GM12891 (cell line): ENCODE measurements at places on chromosomes 5 and 9.

DNA sequence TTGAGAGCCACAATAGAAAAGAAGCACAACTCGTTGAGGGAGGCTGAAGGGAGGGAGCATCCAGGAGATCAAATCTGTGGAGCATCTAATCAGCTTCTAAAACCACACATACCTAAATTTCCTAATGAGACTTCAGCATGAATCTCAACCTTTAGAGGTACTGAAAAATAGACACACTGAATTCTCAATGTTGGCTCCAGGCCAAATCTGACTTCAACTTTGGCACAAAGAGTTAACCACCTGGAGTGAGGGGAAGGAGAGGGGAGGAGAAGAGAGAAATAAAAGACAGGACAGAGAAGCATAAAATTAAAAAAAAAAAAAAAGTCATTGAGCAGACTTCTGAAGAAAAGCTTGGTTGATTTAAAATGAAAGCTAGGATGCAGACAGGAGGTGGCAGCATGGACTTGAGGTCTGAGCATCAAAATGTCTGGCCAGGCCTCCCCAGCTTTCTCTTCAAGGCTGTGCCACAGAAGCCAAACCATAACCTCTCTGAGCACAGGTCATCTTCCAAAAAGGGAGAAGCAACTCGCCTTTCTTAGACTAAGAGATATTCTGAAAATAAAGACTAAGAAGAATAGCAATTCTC lies 205.6 kb downstream of the DENND1A start:
- DNase-seq: no peak

DNA sequence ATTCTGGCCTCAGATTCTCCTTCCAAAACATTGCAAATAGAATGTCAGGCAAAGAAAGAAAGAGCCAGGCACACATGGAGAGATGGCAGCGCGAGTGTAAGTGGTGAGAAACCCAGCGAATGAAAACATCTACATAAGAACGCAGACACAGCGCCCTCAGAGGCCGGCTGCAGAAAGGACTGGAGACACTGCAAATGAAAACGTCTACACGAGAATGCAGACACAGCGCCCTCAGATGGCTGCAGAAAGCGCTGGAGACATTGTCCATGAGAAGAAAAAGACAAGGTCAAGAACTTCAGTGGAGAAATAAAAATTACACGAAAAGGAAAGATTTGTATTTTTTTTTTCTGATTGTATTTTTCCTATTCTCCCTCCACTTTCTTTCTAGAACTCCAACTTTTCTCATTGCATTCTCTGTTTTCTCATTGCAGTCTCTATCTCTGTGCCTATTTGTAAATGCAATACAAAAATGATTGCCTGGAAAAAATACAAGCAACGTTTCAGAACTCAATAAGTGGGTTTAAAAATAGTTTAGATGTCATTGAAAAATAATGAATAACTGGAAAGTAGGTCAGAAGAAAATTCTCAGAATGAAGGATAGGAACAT lies 117.9 kb upstream of the LPCAT1 start:
- DNase-seq: peak; percentile 83

DNA sequence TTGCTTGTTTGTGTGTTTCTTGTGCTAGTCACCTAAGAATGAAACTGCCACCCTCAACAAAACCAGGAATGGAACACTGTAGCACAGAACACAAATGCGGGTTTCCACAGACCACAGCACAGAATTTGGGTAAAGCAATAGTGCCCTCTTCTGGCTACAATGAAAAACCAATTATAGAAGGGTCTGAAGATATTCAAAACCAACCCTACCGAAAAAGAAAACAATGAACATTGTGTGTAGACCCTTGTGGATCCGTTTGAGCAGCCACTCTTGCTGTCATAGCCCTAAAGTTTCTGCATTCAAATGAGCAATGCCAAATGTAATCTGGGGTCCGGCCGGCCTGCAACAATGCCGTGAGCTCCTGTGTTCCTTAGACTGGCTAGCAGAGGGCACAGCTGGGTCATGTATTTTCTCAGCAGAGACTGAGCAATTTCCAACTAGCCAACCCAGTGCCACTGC lies 8.3 kb upstream of the ENC1 start:
- peak; percentile 31 for DNase-seq

DNA sequence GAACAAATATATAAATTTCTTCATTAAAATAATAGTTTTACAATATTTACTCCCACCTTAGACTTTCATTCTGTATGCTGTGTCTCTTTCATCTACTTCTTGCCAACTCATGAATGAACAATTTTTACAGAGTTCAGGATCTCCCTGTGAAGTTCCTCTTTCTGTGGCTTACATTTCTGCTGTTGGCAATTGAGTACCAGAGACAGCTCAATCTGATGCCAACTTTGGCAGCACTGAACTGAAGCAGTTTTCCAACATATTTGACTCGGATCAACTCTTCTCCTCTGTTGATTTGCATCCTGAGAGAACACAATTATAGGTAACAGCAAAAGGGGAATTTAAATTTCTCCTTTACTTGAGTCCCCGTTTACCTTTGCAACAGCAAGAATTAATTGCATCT lies 1262.2 kb downstream of the EFNA5 start:
- no peak for DNase-seq

DNA sequence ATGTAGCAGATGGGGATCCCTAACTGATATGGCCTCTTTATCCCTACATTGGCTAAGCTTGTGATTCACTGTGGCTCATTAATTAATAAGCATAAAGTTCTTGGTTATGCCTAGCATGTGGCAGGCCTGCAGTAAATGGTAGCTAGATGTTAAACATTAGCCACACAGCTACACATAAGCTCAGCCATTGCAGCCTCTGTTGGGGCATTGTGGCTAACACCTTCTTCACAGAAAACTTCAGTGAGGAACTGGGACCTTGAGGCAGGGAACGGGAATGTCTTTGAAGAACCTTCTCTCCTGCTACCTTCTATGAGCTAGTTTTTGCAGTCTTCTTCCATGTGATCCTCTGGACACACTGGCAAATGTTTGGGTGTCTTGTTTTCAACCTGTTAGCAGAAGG lies 338.2 kb downstream of the NTRK2 start:
- DNase-seq: no peak

DNA sequence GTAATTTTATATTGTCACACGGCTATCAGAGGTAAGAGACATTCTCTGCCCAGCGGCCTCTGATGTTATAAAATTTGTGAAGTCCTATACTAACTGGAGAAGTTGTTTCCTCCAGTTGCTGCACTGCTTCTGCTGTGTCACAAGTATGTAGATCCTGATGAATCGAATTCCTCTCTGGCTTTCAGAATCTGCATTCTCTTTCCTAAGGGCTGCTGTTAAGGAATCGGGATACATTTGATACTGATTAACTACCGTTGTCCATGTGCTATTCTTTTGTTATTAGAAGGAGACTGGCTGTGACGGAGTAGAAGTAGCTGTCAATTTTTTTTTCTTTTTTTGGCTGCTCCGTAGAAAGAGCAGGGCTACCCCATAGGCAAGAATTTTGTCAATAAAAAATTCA lies 81.7 kb upstream of the LRRC70 start:
- no peak for DNase-seq

DNA sequence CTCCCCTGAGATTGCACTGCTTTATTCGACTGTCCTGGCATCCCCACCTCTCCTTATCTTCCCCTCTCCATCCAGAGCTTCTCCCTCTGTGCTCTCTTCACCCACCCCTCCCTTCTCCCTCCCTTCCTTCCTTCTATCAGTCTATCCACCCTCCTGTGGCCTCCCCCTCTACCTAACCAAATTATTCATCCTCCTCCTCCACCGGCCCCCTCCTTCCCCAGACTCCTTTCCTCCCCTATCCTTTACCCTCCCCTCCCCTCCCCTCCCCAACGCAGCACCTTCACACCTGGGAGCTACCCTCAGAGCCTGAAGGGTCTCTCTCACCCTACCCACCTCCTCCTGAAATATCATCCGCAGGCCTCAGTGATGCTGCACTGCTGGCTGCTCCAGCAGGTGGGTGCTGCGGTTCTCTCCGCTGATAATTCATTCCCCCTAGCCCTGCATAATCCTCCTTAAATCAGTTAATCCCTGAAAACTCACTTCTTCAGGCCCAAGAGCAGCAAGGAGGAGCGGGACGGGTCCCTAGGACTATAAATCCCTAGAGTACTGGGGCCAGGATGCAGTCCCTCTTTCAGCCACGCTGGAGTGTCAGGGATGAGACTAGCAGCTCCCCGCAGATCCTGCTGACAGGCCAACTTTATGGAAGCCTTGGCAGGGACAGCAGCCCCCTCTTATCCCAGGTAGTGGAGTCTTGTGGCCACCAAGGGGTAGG lies 97.8 kb downstream of the PCDH1 start:
- no peak for DNase-seq

GRCh38 chr5:72107901-72108201 lies 576 bp downstream of the MAP1B start:
- DNase-seq: peak; percentile 39

GRCh38 chr9:96460470-96460869 lies 10.5 kb downstream of the HABP4 start:
- no peak for DNase-seq

DNA sequence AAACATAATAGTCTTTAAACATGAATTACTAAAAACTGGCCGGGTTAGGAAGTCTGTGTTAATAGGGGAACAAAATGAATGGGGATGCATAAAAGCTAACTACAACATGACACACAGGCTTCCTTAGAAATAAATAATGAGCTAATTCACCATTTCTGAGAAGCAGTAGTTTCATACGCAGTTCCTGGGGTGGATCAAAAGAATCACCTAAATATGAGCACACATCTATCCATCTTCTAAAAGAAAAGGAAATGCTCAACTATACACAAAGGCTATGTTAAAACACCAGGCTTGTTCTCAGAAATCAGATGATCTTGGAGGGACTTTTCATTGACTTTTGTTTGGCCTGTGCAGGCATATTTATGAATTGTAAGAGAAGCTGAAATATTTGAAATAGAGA lies 373.0 kb downstream of the ARRDC3 start:
- DNase-seq: no peak

- no peak for DNase-seq
Observed at GRCh38 chr5:122316656-122317055, 4.6 kb downstream of the SNCAIP start.

GRCh38 chr9:96523374-96523773 lies 73.4 kb downstream of the HABP4 start:
- DNase-seq: no peak

DNA sequence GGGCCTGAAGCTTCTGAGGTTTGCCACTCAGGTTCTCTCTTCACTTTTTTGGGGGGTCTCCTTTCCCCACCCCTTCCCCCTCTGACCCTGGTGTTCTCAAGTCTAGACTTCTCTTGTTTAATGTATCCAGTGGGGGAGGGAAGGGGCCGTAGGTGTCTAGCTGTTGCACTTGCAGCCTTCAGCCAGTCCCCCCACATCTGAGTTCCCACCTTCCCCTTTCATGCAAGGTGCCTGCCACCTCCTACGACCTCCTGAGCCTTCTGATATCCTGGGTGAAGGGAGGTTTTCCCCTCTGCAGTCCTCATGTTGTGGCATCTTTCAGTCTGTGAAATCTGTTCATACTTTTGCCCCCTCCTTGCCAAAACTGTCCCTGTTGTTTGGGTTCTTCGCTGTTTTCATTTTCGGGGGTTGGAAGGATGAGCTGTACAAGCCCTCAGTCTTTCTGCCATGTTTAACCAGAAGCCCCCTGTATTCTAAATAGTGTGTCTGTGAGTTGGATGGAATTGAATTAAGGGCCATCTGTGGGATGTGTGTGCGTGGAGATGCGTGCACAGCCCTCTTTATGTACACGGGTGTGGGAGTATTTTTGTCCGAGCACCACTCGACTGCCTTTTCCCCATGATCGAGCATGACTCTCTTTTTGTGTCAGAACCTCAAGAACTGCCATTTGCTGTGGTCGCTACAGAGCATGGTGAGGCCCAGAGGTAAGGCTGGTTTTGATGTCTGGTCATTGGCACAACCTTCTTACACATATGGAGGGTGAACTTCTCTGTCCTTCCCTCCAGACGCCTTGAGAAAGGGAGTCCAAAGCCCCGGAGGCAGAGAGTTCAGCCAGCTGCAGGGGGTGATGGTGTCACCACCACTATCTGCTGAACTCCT lies 23.6 kb downstream of the PRRC2B start:
- DNase-seq: no peak

DNA sequence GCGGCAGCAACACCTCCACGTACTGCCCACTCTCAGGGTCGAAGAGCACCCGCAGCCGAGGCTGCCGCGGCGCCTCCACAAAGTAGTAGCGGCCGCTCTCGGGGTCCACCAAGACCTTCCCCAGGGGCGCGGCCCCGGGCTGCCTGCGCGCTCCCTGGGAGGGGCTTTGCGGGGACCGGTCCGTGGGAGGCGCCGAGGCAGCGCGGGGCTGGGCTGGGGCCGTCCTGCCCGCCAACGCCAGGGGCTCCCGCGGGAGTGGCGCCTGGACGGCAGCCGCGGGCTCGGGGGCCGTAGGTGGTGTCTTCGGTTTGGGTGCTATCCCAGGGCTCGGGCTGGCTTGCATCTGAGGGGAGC lies 2.6 kb upstream of the MZB1 start:
- DNase-seq: no peak

- DNase-seq: no peak
Observed at GRCh38 chr5:353612-354580, 32.4 kb downstream of the AHRR start.

GRCh38 chr9:137391411-137391754 lies 31.6 kb downstream of the EXD3 start:
- DNase-seq: no peak

DNA sequence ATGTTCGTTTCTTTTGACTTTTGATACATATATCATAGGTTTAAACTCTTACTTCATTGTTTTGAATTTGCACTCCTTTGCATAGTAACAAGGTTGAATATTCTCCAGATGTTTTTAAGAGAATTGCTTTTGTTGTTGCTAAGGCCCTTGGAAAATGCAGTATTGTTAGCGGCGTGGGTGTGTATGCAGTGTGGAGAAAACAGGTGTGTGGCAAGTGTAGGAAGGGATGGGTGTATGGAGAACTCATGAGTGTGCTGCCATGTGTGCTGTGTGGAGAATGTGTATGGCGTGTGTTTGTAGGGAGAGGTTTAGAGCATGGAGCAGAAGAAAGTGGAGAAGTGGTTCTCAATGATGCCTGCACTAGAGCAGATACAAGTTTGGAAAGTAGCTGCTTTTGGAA lies 87.3 kb downstream of the WWC1 start:
- DNase-seq: no peak

- no peak for DNase-seq
Observed at GRCh38 chr5:141465351-141465750, 10.4 kb upstream of the PCDHGC3 start.

GRCh38 chr5:135107986-135108385 lies 74.0 kb upstream of the PITX1 start:
- no peak for DNase-seq

GRCh38 chr9:128421482-128421996 lies 882 bp downstream of the CERCAM start:
- no peak for DNase-seq

DNA sequence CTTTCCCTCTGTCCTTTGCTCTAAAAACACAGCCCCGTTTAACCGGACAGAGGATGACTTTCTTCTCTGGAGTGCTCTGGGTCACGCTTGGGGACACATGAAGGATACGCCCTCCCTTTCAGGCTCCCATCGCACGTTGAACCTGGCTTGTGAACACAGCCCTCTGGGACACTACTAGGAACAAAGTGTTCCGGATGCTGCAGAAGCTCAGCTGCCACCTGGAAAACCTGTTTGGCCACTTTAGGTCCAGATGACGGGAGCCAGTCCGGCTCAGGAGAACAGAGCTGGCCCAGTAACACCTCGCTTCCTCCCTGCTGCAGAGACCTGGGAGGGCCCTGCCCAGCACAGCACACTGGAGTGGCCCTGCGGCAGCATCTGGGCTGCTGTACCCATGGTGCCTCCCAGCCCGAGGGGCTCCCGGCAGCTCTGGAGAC lies 60.1 kb downstream of the GADD45G start:
- no peak for DNase-seq

GRCh38 chr5:60340326-60340725 lies 359.6 kb downstream of the DEPDC1B start:
- DNase-seq: no peak
